ENCODE measurements at places on chromosomes 11 and 22.
A peak's percentile ranks its signal among the peaks of the same experiment; 100 is the strongest.

DNA sequence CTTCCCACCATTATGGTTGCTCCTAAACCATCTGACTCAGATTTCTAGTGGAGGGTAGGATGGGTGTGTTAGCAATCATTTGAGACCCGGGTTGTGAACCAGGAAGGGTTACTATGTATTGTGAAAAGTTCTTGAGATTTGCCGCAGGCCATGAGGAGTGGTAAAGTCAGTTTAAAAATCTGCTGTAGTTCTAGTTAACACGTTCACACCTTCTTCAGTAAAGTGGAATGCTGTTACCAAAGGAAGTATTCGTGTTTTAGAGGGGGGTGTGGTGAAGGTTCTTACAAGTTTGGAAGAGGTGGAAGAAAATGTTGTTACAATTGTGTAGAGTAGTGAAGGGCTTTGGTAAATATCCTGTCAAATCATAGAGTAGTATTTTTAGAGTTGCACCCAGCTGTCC lies 2.6 kb downstream of the MTMR3 start:
- no peak for DNase-seq

- no peak for DNase-seq
These were observed 26.3 kb downstream of the OPCML start for GRCh38 chr11:133506023-133506422.

DNA sequence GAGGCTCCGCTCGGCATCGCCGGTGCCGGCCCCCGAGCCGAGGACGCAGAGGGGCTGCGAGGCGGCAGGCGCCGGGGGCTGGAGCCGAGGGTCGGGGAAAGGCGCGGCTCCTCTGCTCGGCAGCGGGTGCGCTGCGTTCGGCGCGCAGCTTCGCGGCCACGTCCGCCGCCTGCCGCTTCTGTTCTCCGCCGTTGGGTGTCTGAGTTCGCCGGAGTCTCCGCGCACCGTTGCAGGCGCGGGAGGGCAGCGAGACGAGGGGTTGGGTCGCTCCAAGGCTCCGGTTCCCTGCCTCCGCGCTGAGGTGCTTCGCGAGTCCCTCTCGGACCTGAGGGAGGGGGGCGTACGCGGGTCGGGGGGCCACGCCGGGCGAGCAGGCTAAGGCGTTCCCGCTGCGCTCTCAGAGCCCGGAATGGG lies 347 bp downstream of the MN1 start:
- peak; percentile 31 for DNase-seq

DNA sequence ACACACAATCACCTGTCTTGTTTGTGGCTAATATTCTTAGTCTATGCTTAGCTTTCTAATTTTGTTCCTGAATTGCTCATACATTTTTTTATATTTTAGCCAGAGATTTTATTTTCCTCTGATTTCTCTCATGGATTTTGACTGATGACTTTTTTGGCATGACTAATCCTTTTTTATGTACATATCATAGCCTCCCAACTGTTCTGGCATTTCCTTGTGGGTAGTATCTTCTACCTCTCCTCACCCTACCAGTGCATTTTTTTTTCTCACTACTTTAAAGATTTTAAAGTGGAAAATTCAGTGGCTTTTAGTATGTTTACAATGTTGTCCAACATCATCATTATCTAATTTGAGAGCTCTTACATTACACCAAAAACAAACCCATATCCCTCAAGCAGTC lies 84.4 kb upstream of the TENM4 start:
- no peak for DNase-seq
